Kidney epithelial cell (primary cell): ENCODE measurements at places on chromosomes 16 and 17. TPM values are rescaled to one million over a fixed set of nuclear protein-coding genes. Genes with fewer than 3 reads are reported as not detected.

SLC25A19 gene
- total RNA-seq = 6.0 and 7.1 TPM in 2 replicates

SLC16A6 gene
- 0.38 and 1.3 TPM in 2 replicates for total RNA-seq

CEMP1 gene
- total RNA-seq = not detected in 2 replicates

DNA sequence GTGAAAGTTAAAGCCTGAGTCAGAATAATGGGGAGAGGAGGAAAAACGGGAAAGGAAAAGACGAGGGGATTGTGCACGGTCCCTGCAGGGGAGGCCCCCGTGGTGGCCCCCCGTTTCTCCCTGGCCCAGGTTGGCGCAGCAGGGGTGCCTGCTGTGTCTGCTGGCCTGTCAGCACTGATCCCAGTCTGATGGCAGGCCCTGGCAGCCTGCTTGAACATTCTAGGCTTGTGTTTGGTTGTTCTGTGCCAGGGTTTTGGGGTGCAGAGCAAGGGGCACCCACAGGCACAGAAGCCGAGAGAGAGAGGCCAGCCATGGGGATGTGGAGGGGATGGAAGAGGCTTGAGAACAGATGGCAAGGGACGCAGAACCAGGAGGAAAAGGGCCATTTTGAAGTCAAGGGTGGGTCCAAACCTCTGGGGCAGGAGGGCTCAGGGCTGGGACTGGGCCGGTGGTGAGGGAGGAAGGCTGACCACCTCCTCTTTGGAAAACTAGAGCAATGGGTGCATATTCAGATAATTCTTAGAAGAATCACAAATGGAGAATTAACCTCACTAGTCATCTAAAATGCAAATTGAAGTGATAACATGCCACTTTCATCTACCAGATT is 35.9 kb downstream of the TBX4 start:
- no peak for DNase-seq

ABCA10 gene
- 0.14 and 0.29 TPM in 2 replicates for total RNA-seq

DNA sequence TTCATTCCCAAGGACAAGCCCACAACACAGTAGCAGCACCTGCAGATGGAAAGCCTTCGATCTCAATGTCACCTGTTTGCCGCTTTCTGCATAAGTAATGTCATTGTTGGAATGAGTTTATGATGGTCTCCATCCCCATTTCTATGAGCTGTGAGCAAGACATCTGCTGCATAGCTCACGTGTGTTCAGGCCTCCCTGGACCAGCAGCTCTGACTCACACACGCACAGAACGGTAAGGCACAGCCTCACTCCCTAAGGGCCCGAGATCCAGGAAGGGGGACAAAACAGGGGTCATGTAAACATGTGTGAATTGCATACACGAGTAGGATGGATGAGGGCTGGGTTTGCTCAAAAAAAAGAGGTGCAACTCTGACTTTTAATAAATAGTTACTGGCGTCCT is 223.1 kb downstream of the SOX9 start:
- no peak for DNase-seq

DNA sequence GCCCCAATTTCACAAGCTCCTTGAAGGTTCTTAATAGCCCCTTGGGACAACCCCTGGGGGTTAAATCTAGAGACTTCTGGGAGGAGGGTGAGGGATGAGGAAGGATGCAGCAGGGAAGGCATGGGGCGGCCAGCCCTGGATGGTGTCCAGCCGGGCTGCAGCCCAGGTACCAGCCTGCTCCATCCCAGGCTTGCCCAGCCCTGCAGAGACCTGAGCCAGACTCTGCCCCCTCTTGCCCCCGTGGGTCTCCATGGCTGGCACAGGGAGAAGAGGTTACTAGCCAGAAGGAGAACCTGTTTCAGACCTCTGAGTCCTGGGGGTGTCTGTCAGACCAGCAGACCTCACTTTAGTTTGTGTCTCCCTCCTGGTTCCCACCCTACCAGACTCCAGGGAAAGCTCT is 8.5 kb downstream of the NHERF1 start:
- DNase-seq = no peak

DNA sequence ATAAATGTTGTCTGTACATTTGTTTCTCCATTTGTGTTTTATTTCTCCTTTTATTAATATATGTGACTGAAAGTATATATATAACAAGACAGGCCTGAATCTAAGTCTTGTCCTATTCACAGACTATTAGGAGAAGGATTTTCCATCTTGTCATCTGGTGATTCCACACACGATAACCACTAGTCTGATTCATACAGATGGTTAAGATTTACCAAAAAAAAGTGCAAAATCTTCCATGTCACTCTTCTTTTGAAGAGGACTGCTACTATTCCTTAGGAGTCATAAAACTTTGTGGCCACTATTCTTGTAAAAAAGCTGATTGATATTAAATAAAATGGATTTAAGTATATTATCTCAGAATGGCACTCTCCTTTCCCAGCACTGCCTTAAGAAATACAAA is 156.3 kb downstream of the ITFG1 start:
- no peak for DNase-seq

PRKAR1A gene
- total RNA-seq = 232 and 233 TPM in 2 replicates

DNA sequence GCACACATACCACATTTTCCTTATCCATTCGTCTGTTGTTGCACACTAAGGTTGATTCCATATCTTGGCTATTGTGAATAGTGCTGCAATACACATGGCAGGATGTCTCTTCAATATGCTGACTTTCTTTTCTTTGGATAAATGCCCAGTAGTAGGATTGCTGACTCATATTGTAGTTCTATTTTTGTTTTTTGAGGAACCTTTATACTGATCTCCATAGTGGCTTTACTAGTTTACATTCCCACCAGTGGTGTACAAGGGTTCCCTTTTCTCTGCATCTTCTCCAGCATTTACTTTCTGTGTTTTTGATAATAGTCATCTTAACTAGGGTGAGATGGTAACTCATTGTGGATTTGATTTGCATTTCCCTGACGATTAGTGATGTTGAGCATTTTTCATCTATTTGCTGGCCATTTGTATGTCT is 118.1 kb downstream of the STXBP4 start:
- DNase-seq = peak; percentile 23

HEATR9 gene
- total RNA-seq = not detected in 2 replicates

CLDN7 gene
- total RNA-seq = 248 and 250 TPM in 2 replicates

TMEM204 gene
- total RNA-seq = 1.2 and 4.0 TPM in 2 replicates

DNA sequence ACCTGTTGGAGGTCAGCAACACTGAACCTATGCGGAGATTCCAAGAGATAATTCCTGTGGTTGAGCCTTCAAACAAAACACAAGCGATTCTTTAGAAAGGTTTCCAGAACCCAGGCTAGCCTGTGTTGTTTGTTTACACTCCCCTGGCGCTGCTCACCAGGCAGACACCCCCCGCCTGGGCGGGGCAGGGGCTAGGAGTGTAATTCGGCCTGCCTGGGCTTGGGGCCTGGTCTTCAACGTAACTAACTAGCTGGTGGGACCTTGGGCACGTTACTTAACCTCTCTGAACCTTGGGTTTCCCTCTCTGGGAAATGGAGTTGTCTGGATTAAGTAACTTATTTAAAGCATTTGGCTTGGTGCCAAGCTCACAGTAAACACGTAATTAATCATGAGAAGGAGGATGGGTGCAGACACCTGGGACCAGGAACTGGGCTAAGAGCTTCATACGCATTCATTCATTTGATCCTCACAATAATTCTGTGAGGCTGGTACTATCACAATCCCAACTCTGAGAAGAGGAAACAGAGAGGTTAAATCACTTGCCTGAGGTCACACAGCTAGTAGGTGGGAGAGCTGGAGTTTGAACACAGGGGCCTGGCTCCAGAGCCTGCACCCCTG is 7.6 kb upstream of the ARHGAP27 start:
- DNase-seq = no peak

GRCh38 chr17:57288773-57289121 is 32.4 kb downstream of the MSI2 start:
- DNase-seq = no peak

GRCh38 chr17:49747632-49748031 is 16.3 kb downstream of the FAM117A start:
- DNase-seq = no peak

ORC6 gene
- 7.5 and 9.7 TPM in 2 replicates for total RNA-seq

- no peak for DNase-seq
Observed at GRCh38 chr17:31314782-31315100, 887 bp upstream of the EVI2B start.

GRCh38 chr16:10987361-10988163 is 43.2 kb downstream of the CLEC16A start:
- DNase-seq = no peak

DNA sequence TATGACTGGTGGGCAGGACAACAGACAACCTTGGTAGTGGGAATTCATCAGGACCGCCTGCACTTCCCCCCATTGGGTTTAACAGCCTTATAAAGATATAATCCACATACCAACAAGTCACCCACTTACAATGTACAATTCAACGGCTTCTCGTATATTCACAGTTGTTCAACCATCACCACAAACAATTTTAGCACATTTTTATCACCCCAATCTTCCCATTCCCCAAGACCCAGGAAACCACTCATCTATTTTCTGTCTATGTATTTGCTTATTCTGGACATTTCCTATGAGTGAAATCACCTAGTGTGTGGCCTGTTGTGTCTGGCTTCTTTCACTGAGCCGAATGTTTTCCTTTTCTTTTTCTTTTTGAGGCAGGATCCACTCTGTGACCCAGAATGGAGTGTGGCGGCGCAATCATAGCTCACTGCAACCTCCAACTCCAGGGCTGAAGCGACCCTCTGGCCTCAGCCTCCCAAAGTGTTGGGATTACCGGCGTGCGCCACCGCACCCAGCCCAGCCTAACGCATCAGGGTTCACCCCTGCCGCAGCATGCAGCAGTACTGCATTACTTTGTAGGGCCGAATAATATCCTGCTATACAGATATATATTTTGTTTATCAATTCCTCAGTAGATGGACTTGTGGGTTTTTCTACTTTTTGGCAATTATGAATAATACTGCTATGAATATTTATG is 10.9 kb downstream of the ANKS3 start:
- no peak for DNase-seq

CIITA gene
- total RNA-seq = 0.04 and 0.07 TPM in 2 replicates

CDRT15L2 gene
- not detected in 2 replicates for total RNA-seq

DNA sequence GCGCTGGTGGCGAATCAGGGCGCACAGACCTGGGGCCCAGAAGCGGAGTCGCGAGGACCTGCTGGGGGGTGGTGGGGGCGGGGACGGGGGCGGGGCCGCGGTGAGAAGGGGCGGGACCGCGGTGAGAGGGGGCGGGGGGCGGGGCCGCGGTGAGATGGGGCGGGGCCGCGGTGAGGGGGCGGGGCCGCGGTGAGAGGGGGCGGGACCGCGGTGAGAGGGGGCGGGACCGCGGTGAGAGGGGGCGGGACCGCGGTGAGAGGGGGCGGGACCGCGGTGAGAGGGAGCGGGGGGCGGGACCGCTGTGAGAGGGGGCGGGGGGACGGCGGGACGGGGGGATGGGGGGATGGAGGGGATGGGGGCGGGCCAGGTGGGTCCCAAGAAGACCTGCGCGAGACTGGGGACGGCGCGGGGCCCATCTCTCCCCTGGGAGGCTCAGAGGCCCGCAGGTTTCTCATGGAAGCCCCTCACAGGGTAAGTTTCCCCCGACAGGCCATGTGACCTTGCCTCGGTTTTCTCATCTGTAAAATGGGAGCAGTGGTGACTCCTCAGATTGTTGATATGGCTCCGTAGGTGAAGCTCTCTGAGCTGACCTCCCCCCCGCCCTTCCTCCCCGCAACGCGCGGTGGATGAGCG is 28.6 kb upstream of the DBNDD1 start:
- no peak for DNase-seq

TMEM220 gene
- 2.8 and 9.0 TPM in 2 replicates for total RNA-seq

- DNase-seq = no peak
Observed at GRCh38 chr17:9472541-9472940, 103.1 kb downstream of the STX8 start.

GRCh38 chr16:68490829-68491575 is 42.7 kb upstream of the SMPD3 start:
- DNase-seq = peak; percentile 82

DNA sequence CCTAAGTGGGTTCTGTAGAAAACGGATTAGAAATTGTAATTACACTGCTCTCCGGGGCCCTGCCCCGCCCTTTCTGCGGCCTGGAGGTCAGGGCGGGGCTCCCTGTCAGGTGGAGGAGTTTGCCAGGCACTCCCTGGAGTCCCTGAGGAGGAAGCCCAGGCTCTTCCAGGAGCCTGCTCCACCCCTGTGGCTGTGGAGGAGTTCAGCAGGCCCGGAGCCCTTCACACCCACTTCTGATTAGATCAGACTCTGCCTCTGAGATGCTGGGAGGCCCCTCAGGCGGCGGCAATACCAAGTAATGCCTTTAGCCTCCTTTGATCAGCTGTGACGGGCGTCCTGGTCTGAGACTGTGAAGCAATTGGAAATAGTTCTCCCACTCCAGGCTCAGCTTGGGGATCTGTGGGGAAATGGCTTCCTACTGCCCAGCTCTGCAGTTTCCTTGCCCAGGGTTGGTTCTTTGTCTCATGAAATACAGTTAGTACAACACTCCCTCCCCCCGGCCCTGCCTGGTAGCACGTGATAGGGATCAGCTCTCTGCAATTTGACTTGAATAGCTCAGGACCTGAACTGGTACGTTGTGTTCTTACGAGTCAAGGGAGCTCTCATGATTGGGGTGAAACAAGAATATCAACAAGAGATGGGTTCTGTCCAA is 22.3 kb downstream of the BAIAP2 start:
- DNase-seq = no peak

RGS11 gene
- total RNA-seq = 0.21 TPM in 1 of 2 replicates, not detected in the other

DNA sequence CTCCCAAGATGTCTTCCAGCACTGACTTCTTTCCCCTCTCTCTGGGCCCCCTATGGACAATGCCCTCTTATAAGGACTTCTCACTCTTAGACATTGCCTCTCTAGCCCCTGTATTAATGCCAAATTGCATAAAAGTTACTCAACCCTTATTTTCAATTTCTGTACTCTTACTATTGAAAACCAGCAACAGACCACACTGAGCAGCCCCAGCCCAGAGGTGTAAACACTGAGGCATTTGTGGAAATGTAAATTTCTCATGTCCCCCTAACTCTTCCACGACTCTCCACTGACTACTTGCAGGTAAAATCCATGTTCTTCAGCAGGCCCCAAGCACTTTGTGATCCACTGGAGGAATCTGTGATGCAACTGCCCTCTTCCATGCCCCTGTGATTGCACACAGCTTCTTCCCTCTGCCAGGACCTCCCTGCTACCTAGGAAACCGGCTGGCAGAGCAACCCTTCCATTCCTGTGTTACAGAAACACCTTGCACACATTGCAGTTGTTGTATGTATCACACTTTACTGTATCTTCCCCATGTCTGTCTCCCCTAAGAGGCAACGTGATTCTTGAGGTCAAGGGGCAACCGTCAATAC is 4.4 kb downstream of the N4BP1 start:
- DNase-seq = no peak

DNA sequence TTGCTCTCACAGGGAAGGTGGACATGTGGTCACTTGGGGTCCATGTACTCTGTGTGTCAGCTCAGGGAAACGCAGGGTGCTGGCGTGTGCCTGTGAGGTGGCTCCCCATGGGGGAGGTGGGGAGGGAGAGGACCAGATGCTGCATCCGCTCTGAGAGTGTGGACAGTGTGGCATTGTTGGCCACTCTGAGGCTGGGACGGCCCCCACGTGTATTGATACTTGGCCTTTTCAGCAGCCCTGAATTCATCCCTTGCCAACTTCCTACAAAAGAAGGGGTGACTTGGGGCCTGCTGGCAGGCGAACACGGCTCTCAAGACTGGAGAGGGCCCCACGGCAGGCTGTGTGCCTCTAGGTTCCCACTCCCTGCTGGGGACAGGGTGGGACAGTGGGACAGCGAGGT is 120.1 kb downstream of the RAB11FIP4 start:
- no peak for DNase-seq

- DNase-seq = peak; percentile 69
Observed at GRCh38 chr16:21150375-21151001, at the start of gene DNAH3. DNAH3 (minus strand) TSS chr16:21150846; CDS start chr16:21150319, 527 bp downstream.

KRTAP2-1 gene
- total RNA-seq = not detected in 2 replicates

GRCh38 chr17:4018446-4018845 is 54.2 kb upstream of the ATP2A3 start:
- DNase-seq = no peak
